ENCODE measurements at places on chromosomes 12 and 14.

- DNase-seq: no peak
Measured at GRCh38 chr12:3945671-3946070, 72.5 kb upstream of the PARP11 start.

GRCh38 chr12:81872400-81872799 is 113.2 kb upstream of the PPFIA2 start:
- DNase-seq: no peak

DNA sequence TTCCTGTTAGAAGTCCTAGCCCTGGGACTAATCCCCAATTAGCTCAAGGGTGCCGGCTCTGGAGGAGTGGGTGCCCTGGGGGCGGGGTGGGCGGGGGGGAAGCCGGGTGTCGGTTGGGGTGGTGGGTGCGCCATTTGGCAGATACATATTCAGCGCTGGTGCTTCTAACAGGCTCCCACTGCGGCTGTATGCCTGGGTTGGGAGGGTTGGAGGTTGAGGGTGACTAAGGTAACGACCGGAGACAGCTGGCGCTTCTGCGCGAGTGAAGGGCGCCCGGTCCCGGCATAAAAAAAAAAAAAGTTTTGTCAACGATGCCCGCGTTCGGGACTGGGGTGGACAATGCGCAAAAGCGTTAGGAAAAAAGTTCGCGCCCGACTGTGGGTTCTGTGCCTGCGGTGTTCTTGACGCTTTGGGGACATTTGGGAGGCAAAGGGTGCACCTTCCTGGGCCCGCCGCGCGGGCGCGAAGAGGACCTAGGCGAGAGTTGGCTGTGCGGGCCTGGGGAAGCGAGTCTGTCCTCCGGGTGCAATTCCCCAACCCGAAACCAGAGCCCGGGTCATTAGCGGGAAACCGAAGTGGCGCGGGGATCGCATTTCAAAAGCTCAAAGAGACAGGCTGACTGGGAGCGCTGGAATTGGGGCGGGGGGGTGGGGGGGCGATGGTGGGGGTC is 19.2 kb downstream of the TBX3 start:
- DNase-seq: no peak

- DNase-seq: no peak
Measured at GRCh38 chr12:27449026-27449425, 2.5 kb downstream of the SMCO2 start.

DNA sequence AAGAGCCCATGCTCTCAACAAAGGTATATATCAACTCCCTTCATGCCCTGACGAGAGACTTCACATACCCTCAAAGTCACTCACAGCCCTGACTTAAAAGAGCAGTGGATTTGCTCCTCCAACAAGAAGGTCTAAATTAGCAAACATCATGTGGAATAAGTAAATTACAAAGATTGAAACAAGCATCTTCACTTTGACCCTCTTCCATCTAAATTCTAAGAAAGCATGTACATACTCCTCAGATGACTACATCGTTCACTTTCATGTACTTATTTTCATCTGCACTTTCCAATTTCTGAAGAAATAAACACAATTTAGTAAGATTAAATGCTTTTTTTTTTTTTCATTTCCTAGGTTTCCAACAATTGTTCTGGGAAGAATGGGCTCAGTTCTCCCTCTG is 38.6 kb upstream of the KRR1 start:
- no peak for DNase-seq

Measured in RWPE1 (cell line).